ENCODE measurements at places on chromosomes 11 and 22. TPM values are rescaled to one million over a fixed set of nuclear protein-coding genes. Genes with fewer than 3 reads are reported as not detected.

GRCh38 chr11:101477926-101478325, 105.9 kb downstream of the TRPC6 start:
- DNase-seq: no peak

DNA sequence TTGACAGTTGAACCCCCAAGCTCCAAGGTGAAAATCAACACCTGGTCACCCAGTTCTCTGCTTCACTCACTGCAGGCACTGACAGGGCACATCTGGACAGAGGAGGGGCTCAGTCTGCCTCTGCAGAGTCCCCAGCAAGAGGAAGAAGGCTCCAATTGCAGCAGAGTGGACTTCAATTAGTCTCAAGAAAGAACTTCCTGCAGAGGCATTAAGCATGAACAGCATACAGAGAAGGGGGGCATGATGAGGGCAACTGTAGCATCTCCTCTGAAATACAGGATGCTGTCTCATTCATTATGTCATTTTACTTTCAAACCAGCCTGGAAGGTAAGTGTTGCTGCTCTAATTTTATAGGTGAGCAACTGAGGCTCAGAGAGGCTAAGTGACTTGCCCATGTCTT, 11.1 kb downstream of the GDPD5 start:
- DNase-seq: no peak

GRCh38 chr11:118939953-118940598, 14.3 kb upstream of the BCL9L start:
- no peak for DNase-seq

DNA sequence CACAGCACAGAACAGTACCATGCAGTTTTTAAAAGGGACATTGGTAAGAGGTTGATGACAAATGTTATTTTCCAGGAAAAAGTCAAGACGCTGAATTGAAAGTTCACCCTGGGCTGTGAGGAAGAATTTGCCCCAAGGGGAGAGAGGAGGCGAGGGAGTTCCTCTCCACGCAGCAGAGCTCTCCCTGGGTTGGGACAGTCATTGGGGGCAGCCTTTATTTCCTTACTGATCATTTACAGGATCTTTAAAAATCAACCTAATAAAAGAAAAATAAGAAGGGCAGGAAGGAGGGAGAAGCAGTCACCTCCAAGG, 49.9 kb upstream of the WNT7B start:
- no peak for DNase-seq

DNA sequence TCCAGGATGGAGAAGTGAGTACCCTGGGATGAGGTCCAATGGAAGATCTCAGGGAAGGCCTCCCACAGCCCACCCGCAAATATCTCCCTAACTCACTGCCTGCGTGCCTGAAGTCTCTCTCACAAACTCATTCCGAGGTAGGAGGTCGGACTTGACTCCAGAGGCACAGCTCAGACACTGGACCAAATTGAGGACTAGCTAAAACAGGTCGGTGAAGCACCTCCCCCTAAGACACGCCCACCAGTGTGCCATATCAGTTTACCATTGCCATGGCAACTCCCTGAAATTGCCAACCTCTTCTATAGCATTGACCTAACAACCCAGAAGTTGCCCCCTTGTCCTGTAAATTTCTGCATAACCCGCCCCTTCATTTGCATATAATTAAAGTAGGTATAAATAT, 17.5 kb downstream of the RPL3 start:
- no peak for DNase-seq

Gene USP2
- 5.1 TPM for total RNA-seq

Measured in progenitor cell of endocrine pancreas (in vitro differentiated cells).